ENCODE measurements at places on chromosomes 2 and 18. TPM values are rescaled to one million over a fixed set of nuclear protein-coding genes. Genes with fewer than 3 reads are reported as not detected.

HTRA2 gene
- 23.2 TPM for total RNA-seq

CNTNAP5 gene
- not detected for total RNA-seq

RIT2 gene
- not detected for total RNA-seq

PPP3R1 gene
- total RNA-seq = 58.8 TPM

CTNNA2 gene
- not detected for total RNA-seq

CD8A gene
- 0.28 TPM for total RNA-seq

TUBA4B gene
- total RNA-seq = not detected

MYO5B gene
- total RNA-seq = 25.4 TPM

CHN1 gene
- total RNA-seq = 14.0 TPM

GKN2 gene
- total RNA-seq = not detected

ZNF521 gene
- not detected for total RNA-seq

SLC38A11 gene
- total RNA-seq = not detected

C2orf80 gene
- not detected for total RNA-seq
